Fibroblast of skin of scalp (primary cell): ENCODE measurements at places on chromosomes 4 and X.

DNA sequence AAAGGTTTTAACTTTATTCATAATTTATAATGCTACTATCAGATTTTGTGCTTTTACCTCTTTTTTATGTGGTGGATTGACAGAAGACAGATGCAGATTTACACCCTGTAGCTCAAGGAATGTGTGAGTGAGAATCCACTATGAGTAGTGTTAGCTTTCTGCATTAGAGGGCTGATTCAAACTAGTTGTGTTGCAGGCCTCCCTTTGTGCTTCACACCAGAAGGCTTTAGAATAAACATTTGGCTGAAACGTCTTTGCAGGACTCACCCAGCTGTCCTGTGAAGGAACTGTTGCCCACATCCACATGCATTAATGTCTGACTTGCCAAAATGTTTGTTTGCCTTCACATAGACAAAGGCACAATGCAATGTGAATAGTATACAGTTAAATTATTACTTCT is 127.0 kb downstream of the PCDH7 start:
- no peak for DNase-seq

DNA sequence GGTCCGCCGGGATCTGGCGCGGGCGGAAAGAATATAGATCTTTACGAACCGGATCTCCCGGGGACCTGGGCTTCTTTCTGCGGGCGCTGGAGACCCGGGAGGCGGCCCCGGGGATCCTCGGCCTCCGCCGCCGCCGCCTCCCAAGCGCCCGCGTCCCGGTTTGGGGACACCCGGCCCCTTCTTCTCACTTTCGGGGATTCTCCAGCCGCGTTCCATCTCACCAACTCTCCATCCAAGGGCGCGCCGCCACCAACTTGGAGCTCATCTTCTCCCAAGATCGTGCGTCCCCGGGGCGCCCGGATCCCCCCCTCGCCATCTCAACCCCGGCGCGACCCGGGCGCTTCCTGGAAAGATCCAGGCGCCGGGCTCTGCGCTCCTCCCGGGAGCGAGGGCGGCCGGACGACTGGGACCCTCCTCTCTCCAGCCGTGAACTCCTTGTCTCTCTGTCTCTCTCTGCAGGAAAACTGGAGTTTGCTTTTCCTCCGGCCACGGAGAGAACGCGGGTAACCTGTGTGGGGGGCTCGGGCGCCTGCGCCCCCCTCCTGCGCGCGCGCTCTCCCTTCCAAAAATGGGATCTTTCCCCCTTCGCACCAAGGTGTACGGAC is 482 bp upstream of the SHOX start:
- no peak for DNase-seq

DNA sequence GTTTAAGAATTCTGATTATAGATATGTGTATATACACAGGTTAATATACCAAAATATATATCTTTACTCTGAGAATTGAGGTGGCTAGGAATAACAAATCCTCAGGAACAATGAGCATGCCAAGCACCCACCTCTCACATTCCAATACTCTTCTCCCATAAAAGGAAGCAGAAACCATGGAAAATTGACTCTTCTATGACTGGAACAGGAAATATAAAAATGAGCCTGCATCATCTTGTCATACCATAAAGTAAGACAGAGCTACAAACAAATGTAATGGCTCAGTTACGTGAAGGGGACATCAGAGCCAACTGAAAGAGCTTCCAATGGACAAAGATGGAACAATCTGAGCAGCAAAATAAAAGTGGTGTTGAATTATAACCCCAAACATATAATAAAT is 3.8 kb upstream of the MAGEA8 start:
- DNase-seq = no peak

GRCh38 chr4:172865103-172865502 is 303.5 kb upstream of the GALNT7 start:
- no peak for DNase-seq

DNA sequence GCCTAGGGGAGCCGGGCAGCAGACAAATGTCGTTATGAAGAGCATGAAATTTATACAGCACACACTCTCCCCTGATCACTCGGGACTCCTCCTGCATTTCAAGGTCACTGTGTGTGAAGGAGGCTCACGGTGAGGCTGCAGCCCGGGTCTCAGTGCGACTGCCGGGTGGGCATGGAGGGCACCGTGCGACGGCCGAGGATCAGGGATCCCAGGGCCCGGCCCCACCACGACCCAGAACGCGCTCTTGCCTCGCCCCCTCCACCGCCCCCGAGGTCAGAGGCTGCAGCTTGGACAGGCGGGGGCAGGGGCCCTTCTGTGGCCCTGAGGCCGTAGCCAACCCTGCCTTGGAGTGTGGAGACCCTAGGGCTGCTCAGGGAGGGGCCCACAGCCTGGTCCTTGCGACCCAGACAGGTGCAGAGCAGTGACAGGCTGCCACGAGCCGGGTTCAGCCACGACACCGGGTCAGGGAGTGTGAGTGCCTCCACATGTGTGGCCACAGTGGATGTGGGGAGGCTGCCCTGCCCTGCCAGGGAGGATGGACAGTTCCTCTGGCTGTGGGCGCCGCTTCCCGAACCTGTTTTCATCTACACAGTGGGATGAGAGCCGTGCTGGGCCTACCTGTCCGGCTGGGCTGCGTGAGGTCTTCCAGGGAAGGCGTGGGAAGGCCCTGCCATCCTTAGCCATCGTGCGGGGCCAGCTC is 89.3 kb upstream of the NKX1-1 start:
- DNase-seq = no peak

DNA sequence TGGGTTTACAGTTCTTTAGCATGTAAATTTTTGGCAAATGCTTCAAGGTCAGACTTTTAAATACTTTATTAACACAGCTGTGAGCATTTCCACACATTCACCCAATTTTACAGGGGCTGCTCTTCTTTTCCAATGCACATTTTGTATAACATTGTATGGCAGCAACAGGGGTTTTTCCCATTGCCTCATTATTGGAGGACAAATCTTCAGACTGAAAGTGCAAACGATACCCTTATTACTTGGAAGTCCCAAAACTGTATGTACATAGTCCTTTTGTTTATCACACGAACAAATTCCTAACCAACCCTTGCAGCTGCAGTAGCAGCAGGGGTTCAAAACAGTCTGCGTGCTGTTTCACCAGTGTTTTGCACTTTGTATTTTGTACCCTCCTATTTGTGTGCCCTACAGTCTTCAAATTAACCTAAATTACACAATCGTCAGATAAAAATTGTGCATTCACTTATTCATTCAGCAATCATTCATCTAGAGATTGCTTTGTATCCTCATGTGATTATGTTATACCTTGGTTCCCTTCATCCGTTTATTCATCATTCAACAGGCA is 330.7 kb upstream of the RASGEF1B start:
- DNase-seq = no peak

DNA sequence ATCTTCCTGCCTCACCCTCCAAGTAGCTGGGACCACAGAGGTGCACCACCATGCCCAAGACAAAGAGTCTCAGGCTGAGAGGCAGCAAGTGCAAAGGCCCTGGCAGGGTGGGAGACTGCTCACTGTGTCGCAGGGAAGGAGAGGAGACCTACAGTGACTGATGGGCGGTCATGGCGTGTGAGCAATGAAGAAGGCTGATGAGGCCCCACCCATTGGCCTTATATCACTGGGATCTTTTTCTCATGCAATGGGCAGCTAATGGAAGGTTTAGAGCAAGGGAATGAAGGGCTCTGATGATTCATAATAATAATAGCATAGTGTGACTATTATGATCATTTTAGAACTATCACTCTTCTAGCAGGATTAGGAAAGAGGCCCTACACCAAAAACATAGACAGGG is 20.9 kb downstream of the FAM9C start:
- peak; percentile 36 for DNase-seq

GRCh38 chrX:40104985-40105834 is 7.5 kb upstream of the BCOR start:
- no peak for DNase-seq
